ENCODE measurements at places on chromosomes 4 and X.

GRCh38 chr4:128161138-128161537 is 100.0 kb downstream of the LARP1B start:
- no peak for DNase-seq

GRCh38 chr4:106010761-106011160 is 115.5 kb downstream of the NPNT start:
- DNase-seq = no peak

DNA sequence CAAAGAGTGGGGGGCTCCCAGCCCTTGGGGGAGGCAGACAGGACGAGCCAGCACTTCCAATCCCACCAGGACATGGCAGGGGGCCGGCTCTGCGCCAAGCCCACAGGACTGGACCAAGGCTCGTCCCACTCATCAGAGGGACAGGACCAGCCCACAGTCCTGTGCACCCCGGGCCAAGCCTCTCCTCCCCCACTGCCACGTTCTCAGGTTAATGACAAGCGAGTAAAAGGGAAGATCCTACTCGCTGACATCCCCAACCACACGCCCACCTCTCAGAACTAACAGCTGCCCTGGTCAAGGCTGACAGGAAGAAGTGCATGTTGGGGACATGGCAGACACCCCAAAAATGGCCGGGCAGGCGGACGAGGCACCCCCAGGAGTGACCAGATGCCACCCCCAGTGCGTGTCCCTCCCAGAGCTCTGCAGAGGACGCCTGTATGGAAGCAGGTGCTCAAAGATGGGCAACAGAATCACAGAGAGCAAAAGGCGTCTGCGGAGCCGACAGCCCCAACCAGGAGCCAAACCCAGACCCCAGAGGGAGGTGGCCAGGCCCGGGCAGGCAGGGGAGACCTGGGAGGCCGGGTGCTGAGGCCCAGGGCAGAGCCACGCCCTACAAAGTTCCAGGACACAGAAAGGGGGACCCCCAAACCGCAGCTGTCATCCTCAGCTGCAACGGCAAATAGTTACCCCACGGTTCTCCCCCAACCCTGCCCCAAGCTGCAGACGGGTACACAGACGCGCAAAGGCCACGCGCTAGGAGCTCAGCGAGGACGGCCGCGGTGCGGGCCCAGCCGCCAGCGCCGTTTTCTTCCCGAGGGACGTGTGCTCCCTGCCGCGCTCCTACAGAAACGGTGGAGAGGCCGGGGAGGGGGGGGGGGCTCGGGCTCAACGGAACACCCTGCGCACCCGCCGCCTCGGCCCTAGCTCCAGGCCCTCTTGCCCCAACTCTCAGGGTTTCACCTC is 1.7 kb downstream of the CTBP1 start:
- DNase-seq = peak; percentile 73

- no peak for DNase-seq
Measured at GRCh38 chr4:24889991-24890390, 22.9 kb downstream of the CCDC149 start.

- peak; percentile 62 for DNase-seq
Measured at GRCh38 chr4:74671080-74671698, 123.1 kb downstream of the BTC start.

GRCh38 chr4:173178144-173178543 is 9.5 kb downstream of the GALNT7 start:
- DNase-seq = no peak

- DNase-seq = peak; percentile 84
Measured at GRCh38 chrX:21996872-21997455, 35.2 kb upstream of the PHEX start.

- DNase-seq = peak; percentile 76
Measured at GRCh38 chrX:114800719-114801118, 216.7 kb downstream of the IL13RA2 start.

DNA sequence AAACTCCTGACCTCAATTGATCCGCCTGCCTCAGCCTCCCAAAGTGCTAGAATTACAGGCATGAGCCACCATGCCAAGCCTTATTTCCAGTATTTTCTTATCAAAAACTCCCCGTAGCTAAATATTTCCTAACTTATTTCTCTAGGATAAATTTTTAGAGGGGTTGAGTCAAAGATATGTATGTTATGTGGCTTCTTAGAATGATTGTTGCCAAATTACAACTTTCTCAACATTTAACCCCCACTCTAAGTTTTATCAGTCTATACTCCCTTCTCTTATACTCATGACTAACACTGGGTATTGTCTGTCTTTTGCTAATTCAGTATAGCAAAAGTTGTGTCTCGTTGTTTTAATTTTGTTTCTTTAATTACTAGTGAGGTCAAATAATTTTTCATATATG is 187.7 kb upstream of the LNX1 start:
- DNase-seq = no peak

DNA sequence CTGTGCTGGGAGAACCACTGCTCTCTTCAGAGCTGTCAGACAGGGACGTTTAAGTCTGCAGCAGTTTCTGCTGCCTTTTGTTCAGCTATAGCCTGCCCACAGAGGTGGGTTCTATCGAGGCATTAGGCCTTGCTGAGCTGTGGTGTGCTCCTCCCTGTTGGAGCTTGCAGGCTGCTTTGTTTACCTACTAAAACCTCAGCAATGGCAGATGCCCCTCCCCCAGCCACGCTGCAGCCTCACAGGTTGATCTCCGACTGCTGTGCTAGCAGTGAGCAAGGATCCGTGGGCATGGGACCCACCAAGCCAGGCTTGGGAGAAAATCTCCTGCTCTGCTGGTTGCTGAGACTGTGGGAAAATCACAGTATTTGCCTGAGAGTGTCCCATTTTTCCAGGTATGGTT is 133.8 kb upstream of the UBQLN2 start:
- no peak for DNase-seq

DNA sequence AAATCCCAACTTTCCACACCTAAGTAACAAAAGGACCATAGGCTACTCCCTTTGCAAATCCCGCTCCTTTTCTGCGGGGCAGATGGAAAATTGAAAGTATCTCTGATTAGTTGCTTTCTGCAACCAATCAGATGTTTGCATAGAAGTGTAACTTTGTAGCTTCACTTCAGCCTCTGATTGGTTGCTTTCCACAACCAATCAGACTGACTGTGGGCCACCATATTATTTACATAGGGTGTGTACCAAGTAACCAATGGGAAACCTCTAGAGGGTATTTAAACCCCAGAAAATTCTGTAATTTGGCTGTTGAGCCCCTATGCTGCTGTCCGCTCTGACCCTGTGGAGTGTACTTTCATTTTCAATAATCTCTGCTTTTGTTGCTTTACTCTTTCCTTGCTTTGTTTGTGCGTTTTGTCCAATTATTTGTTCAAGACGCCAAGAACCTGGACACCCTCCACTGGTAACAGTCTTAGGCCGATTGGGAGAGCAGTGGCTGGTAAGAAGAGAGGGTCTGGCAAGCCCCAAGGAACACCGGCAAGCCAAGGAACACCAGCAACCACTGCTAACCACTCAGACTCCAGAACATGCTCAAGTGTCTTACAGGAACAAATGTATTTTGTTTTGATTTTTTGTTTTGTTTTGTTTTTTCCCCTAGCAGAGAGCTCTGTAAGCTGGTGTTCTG is 125.5 kb upstream of the MAP3K15 start:
- no peak for DNase-seq

- no peak for DNase-seq
Measured at GRCh38 chr4:1519787-1520661, 113.8 kb upstream of the NKX1-1 start.

Measured in NB4 (cell line).